Central memory CD8-positive, alpha-beta T cell (primary cell): ENCODE measurements at places on chromosomes 1 and 21.

DNA sequence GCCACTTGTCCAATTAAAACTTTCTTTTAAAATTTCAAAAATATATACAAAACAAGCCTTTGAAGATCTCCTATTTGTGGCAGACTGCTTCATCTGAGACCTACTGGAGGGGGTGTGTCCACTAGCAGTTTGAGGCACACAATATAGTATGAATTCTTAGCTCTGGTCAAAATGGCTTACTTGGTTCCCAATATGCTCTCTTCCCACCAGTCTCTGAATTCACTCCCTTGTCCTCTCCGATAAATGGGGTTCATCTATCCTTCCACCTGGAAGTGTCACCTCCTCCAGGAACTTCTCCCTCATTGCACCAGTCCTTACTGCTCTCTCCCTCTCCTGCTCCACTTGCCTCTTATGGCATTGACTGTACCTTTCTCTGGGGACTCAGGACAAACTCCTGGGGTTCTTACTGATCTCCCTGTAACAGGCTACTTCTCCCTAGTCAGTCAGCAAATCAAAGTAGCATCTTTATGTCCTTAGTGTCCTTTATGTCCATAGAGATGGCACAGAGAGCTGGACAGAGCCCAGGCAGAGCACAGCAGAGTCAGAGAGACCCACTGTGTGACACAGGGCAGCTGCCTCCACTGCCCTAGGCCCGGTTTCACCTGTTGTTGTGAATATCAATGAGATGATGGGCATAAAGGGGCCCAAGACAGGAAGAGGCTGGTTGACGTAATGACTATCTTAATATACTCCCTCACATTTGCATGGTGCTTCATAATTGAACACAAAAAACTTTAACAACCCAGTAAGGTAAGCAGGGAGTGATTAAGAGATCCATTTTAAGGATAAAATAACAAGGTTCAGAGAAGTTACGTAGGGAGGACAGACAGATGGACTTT, 3.6 kb downstream of the ASAP3 start:
- no peak for DNase-seq

DNA sequence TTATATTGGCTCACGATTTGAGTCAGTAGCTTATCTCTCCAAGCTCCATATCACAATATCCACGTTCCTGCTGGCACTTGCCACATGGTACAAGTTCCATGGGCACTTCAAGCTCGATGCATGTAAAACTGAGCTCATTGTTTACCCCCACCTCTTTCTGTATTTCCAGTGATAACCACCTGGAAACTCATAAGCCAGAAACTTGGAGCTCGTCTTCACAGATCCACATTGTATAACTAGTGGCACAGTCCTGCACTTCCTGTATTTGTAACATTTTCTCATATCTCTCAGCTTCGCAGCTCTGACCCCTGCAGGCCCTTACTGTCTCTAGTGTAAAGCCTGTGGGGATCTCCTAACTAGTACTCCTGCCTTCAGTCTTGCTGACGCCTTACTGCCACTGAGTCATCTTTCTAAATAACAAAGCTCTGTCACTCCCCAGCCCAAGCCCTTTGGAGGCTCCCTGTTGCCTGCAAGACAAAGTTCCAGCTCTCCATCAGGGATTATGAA, 6.5 kb upstream of the C2CD4D start:
- DNase-seq, result no peak

DNA sequence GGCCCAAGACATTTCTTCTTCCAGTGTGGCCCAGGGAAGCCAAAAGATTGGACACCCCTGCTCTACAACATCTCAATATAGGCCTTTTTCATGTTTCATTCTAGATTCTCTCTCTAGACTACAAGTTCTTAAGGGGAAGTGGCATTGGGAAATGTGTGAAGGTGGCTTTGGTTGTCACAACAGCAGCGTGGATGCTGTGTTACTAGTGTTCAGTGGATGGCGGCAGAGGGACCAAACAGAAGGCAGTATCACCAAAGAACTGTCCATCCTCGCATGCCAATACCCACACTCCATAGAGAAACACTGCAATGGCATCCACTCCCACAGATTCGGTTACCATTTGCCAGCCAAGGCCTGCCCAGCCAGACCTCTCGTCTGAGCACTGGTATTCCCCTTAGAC, 24.3 kb upstream of the IFNAR2 start:
- no peak for DNase-seq

DNA sequence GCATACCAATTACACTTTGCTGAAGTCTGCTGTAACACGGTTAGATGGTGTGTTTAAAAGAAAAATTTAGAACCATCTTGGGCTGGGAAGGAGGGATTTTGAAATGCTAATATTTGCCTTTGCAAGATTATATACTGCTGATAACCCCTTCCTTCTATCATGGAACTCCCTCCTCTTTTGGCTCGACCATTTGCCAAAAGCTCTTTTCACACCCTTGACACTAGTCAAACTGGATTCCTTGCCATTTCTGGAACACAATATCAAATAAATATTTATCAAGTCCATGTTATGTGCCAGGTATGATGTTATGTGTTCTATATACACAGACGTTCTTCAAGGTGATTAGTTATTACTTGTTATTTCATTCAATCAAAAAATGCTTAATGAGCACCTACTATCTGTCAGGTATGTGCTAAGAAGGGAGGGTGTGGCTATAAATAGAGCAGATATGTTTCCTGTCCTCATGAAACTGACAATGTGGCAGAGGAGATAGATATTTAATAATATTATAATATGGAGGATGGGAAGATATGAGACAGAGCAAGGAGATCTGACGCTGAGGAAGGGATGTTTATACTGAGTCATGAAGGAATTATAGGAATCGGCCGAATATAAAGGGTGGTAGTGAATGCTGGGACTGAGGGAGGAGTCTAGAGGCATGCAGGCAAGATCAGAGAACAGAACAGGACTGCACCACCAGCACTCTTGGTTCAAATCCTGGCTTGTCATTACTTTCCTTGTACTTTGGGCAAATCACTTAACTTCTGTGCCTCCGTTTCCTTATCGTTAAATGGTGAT, 16.1 kb upstream of the XPR1 start:
- DNase-seq, result no peak

DNA sequence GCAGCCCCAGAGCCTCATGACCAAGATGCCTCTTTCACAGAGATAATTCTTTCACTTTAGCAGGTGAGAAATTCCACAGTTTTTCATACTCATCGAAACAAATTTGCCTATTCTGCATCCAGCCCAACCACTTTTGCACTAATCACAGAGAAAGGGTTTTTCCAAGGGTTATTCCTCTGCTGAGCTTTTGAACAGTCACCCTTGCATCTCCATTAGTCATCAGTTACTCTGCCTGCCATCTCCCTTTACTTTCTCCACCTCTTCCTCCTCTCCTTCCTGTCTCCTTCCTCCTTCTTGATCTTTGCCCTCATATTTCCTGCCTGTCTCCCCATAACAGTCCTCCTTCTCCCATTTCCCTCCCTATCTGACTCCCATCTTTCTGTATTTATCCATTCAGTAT, 43.9 kb downstream of the FH start:
- DNase-seq, result no peak

DNA sequence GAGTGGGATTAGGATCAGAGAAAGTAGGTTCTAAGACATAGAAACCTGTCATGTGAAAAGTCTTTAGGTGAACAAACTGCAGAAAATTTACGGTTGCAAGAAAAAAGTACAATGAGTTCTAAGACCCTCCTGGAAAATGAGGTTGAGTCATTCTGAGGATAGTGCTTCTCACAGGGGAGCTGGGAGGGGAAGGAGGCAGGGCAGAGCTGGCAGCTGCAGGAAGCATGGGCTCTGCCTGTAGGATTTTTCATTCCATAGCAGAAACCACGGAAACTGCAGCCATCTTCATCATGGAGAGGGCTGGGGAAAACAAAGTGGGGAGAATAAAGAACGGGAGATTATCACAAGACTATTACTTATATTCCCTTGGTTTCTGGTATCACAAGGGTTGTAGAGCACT, 25.8 kb upstream of the THEM4 start:
- DNase-seq, result no peak

DNA sequence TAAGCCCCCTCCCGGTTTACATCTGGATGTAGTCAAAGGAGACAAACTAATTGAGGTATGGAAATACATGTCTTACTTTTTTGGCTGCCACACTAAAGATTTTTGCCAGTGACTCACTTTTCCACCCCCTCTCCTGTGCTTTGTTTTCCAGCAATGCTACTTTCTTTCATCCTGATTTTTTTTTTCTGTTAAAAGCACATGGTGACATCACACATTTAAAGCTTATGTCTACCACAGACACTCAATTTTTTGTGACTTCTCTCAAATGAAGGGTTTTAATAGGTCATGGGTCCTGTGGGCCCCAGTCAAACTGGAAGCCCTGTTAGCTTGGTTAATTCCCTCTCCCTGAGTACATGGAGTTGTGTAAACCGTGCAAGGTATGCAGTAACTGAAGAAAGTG, 2.2 kb downstream of the PPP1R8 start:
- no peak for DNase-seq

DNA sequence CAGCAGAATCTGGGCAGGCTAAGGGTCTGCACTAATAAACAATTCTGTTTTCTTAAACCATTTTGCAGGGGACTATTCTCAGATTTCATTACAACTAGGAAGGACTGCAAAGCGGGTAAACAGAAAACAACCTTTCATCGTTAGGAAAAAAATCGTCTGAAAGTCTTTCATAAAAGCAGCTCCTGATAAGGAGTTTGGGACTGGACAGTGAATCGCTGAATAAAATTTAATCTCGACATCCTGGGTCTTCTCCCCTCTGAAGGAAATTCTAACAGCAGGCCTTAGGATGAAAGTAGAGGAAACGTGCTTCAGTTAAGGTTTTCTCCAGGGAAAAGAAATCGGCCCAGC, 471 bp upstream of the MTF2 start:
- no peak for DNase-seq

GRCh38 chr1:15342408-15342967, 67.2 kb upstream of the EFHD2 start:
- DNase-seq, result no peak

DNA sequence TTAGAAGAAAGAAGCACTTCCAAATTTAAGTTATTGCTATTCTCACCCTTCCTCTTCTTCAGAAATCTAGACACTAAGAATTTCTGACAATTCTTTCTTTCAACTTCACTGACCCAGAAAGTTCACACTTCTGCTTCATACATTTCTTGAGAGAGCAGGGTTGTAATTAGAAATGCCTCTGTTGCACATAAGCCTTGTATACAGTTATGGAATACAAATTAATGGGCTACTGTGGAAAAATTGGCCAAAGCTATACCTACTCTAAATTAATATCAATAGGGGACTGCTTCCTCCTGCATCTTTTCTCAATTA, 1.5 kb downstream of the TNFSF18 start:
- DNase-seq, result no peak

DNA sequence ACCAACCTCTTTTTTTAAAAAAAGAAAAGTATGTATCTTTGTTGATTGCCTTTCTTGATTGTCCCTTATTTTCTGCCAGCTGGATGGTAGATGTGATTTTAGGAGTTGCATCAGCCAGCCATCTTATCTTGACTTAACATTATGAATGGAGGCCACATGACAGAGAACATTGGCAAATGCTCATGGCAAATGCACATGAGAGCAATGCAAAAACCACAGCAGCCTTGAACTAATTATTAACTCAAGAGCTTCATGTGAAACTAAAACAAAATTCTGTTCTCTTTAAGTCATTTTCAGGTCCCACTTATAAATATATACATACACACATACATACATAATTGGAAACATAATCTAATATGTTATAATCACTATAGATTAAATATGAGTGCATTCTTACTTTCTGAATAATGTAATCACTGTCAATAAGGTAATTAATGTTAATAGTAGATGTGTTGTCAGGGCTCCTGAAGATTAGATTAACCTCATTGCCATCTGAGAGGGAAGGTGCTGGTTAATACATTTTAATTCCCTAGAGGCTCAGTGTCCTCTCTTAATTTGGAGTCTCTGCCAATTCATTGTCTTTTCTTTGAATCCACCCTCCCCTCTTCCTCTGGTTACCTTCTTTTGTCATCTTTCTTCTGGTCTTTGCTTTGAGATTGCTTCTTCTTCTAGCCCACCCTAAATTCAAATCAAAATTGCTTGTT, 962.2 kb downstream of the ADGRL2 start:
- no peak for DNase-seq

DNA sequence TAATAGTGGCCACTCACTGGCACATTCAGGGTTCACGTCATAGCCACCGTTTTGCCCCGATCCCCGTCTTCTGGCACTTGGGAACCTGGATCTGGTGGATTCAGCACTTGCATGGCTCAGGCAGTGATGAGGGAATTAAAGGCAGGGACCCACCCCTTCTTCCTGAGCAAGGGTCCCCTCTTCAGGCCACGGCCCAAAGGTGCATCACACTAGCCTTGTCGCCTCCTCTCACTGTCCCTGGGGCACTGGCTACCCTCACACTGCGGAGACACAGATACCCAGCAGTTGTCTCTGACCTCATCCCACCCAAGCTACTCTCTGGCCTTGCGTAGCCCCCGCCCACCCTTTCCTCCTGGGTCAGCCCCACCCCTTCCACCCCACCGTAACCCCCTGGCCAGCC, 19.9 kb upstream of the LDLRAP1 start:
- DNase-seq, result no peak

GRCh38 chr21:19830446-19830845, 1167.8 kb upstream of the NCAM2 start:
- no peak for DNase-seq

- DNase-seq, result no peak
These were observed 493.5 kb downstream of the DPYD start for GRCh38 chr1:97427371-97427770.

- no peak for DNase-seq
These were observed 12.5 kb downstream of the POLR3GL start for GRCh38 chr1:145977016-145977415.

DNA sequence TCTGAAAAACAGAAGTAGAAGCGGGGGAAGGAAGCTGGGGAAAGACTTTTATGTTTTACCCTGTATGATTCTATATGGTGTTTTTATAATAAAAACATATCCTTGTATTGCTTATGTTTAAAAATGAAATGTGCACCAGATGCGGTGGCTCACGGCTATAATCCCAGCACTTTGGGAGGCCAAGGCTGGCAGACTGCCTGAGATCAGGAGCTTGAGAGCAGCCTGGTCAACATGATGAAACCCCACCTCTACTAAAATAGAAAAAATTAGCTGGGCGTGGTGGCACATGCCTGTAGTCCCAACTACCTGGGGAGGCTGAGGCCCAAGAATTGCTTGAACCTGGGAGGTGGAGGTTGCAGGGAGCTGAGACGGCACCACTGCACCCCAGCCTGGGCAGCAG, 155.4 kb downstream of the SMYD3 start:
- no peak for DNase-seq
